ENCODE measurements at places on chromosomes 4 and X.

- DNase-seq, result no peak
Measured at GRCh38 chr4:56099378-56099786, 150.6 kb downstream of the CEP135 start.

- no peak for DNase-seq
Measured at GRCh38 chrX:75596178-75596577, 73.3 kb upstream of the ZDHHC15 start.

DNA sequence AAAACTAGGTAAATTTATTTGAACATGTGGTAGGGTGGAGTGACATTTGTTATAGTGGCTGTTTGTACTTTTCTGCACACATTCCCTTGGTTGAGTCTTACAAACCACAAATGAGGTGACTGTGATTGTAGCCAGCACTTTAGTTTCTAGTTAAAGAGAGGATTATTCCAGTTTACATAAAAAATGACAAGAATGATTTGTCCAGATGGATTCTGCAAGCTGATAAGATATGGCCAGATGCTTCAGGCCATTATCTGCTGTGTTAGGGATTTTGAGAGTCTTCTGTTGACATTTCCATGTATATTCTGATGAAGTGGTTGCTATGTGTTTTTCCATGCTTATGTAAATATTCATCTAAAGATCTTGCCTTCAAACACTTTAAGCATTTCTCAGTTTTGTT, 31.0 kb upstream of the PDE5A start:
- no peak for DNase-seq

DNA sequence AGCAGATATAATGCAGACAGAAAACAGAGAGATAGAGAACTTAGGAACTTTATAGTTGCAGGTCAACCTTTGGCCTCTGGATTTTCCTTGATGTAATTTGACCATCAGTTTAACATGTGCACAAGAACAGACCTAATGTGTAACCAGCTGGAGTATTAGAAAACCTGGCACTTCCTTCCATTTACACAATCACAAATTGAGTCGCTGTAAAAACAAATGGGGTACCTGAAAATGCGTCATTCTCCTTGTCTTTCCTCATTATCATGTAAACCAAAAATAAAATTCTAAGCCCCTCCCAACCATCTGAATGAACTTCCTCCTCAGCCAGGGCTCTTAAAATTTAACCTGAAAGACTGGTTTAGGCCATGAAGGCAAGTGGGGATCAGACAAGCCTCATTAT, 358.4 kb upstream of the MAGEB16 start:
- DNase-seq, result no peak

DNA sequence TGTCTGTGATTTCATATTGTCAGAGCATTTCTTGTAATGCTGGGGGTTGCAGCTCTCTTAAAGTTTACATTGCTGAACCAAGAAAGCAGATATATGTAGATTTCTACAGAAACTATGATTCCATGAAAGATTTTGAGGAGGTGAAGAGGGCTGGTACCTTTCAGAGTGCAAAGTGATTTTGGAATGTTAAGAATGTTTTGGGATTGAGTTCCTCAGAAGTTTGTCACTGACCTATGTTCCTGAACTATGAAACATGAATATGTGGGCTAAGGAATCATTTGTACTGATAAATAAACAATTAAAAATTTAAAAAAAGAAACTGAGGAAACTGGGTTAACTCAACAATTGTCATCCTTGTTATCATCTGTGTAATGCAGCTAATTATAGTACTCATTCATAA, 12.3 kb upstream of the CHIC2 start:
- peak; percentile 48 for DNase-seq

- DNase-seq, result no peak
Measured at GRCh38 chr4:175087145-175087544, 169.0 kb downstream of the ADAM29 start.

DNA sequence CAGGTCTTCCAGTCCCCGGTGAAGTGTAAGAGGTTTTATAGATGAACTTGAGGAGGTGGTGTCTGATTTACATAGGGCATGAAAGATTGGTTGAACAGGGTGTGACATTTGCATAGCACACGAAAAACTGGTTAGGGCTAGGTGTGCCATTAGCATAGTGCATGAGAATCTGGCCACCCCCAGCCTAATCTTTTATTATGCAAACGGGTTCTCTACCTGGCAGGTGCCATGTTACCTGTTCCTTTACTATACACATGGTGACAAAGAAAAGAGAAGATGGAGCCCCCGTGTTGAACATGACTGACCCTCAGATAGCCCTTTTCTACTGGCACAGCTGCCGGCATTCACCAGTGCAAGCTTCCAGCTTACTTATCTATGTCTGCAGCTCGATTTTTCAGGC, 71.0 kb downstream of the UCHL1 start:
- no peak for DNase-seq

GRCh38 chrX:35858361-35858760, 60.2 kb downstream of the MAGEB16 start:
- DNase-seq, result no peak
